ENCODE measurements at places on chromosomes 7 and 10.

DNA sequence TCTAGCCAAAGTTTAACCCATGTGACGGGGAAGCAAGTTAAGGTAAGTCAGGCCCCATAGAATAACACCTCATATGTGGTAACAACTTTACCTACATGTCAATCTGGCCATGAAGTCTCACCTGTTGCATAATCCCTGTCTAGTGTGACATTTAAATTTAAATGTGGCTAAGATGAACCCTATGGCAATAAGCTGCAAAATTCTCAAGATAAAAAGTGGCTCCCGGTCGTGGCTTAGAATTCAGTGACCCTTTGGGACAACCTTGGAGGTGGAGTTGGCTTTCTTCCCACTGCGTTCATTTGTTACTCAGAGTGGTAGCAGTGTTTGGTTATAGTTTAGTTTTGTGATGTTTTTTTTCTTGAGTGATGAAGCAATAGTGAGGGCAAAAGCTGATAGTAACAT is 90.6 kb downstream of the ARID5B start:
- no peak for DNase-seq

DNA sequence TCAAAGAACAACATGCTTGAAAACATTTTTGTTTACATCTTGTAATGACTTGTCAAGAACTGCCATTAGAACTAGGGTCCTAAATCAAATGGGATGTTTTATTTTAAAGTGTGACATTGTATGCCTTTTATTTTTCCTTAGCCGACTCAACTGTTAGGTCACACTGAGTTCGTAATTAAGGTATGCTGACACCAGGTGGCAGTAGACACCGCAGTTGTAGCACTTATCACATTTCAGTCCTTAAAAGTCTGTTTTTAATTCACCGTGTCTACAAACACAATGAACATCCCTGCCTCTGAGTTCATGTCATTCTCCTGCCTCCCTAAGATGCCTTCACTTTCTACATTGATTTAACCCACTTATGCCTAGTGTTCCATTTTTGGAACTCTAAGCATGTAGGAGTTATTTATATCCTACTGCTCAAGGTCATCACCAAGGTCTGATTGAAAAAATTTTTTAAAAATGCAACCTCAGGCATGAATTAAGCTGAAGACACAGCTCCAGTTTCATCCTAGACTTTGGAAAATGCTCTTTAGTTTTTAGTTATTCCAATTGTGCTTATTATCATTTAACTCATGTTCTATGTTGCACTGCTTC is 186.1 kb downstream of the BMPER start:
- DNase-seq: no peak

DNA sequence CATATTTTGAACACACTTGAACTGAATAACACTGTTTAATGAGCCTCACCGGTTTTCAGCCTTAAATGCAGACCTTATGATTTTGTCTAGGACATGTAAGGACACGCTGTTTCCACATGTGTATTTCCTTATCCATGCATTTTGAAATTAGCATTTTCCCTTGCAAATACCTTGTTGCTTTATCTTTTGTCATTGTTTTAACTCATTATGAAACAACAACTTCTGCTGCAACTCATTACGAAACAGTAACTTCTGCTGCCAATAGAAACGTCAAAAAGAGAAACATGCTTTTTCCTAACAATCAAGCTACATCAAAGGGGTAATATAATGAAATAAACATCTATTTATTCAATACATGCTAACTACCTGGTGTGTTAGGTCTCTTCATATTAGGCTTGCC is 322.0 kb downstream of the AGMO start:
- DNase-seq: no peak

DNA sequence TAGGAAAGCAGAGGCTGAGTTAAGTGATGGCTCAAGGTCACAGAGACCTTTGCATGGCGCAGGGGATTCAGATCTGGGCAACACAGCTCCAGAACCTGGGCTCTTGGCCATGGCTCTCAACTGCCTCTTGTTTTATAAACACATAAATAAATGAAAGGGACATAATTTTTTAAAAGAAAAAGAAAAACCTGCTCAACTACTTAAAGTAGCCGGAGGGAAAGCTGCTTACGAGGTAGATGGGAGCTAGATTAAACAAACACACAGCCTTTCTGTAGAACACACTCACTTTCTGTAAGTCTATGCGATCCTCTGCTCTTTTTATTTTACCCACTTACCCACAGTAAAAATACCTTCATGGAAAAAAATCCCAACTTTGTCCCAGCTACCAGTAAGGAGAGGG is 81.3 kb downstream of the PIP4K2A start:
- DNase-seq: no peak

DNA sequence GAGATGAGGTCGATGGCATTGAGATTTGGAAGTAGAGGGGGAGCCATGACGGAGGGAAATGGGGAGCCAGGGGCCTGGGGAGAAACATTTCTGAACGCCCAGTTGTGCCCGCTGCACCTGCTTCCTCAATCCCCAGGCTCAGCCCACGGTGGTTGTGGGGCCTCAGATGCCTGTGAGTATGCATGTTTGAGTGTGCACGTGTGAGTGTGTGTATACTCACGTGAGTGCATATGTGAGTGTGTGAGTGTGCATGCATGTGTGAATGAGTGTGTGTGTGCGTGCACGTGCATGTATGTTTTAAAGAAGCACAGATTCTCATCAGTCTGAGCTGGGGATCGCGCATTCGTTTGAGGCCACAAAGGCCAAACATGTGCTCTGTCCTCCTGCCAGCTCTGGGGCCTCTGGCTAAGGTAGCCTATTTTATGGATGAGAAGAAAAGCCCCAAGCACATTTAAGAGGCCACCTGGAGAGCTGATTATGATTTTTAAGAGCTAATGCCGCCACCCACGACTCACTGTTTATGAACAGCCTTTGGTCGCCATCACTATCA is 154.8 kb downstream of the ARHGAP12 start:
- no peak for DNase-seq

DNA sequence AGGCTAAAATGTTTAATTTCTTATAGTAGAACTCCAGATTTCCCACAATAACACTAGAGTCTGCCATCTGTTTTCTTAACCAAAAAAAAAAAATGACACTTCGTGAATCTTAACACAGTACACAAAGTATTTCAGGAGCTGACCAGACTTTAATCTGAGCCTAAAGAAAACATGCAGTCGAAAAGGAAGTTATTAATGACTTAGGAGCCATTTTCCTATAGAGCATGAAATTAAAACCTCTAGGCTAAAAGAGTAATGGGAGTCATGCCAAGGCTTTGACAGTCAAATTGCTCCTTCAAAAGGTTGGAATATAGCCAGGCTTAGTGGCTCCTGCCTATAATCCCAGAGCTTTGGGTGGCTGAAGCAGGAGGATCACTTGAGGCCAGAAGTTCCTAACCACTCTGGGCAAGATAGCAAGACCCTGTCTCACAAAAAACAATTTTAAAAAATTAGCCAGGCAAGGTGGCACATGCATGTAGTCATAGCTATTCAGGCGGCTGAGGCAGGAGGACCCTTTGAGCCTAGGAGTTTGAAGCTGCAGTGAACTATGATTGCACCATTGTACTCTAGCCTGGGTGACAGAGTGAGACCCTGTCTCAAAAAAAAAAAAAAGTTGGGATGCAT is 13.6 kb downstream of the MICU1 start:
- no peak for DNase-seq

GRCh38 chr7:148720472-148720871 is 21.8 kb downstream of the CUL1 start:
- no peak for DNase-seq

- DNase-seq: no peak
These were observed 40.3 kb downstream of the PITRM1 start for GRCh38 chr10:3132036-3133025.

- no peak for DNase-seq
These were observed 60.4 kb downstream of the NUDCD3 start for GRCh38 chr7:44430054-44430453.

GRCh38 chr10:130746311-130746710 is 565.2 kb downstream of the TCERG1L start:
- no peak for DNase-seq

DNA sequence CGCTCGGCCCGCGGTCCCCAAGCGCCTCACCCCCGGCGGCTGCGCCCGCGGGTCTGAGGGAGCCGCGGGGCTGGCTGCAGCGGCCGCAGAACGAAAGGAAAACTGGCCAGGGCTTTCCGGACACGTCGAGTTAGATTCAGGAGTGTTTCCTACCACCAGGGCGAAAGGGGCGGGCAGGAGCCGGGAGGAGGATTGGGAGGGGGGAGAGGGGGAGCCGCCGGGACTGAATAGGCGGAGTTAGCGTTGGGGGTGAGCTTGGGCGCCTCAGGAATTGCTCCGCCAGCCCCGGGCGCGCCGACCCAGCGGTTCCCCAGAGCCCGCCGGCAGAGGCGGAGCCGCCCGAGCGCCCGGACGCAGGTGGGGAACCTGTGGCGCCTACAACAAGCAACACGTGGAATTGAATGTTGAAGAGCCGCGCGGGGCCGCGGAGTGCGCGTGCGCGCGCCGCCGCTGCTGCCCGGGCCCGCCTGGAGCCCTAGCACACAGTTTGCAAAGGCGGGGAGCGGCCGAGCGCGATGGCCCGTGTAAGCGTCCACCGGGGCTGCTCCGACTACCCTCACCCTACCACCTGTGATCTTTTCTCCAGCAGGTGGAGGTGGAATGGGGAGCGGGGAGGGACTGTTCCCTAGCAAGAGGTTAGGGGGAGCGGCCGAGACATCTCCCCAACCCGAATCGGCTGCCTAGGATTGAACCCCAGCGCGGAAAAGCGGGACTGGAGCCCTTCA is at the start of gene CADPS2:
Gene CADPS2 (minus strand): TSS at position 104 of the 725 bp plus-strand sequence. CDS start 123 bp downstream, outside the sequence.
- DNase-seq: peak; percentile 84

- DNase-seq: no peak
These were observed 111.8 kb upstream of the FEZF1 start for GRCh38 chr7:122416336-122416735.

GRCh38 chr7:102125127-102125596 is 161.5 kb upstream of the SH2B2 start:
- peak; percentile 65 for DNase-seq

GRCh38 chr7:158317238-158318205 is 270.1 kb downstream of the PTPRN2 start:
- no peak for DNase-seq

DNA sequence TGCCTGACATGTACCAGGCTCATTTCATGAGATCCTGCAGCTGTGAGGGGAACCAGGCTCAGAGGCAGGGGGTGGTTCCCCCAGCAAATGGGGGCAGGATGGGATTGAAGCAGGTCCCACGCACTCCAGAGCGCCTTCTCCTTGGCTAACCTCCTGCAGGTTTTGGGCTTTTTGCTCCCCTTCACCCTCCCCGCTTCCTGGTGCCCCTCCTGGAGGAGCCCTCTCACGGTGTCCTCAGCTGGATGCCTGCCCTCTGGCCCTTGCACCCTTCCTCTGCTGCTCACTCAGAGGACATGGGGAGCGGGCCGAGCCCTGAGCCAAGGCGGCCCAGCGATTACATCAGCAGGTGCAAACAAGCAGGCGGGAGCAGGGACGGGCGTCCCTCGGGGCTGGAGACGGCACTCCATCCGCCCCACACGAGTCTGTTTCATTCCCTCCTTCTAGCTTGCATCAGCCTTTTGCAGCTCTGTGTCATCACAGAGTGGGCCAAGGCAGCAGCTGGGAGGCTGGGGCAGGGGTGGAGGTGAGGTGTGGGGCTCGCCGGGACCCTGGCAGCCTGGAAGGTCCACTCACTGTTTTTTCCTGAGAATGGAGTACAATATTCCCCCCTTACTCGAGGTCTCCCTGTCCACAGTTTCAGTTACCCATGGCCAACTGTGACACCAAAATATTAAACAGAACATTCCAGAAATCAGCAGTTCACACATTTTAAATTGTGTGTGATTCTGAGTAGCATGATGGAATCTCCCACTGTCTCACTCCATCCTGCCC is 52.7 kb upstream of the SLC29A3 start:
- DNase-seq: no peak

DNA sequence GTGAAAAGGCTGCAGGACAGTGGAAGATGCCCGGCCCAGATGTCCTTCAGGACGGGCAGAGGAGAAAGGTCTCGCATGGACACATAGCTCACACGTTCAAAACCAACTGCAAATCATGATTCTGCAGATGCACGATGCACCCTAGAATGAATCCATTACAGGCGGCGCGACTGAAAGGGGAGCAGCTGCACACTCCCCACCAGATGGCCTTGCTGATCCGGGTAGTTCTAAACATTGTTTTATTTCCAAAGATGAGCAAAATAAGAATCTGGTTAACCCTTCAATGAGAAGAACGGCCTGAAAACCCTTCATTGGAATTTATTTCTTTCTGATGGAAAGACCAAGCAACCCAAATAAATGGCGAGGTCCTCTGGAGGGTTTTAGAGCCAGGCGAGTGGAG is 33.8 kb downstream of the CHST15 start:
- DNase-seq: no peak

DNA sequence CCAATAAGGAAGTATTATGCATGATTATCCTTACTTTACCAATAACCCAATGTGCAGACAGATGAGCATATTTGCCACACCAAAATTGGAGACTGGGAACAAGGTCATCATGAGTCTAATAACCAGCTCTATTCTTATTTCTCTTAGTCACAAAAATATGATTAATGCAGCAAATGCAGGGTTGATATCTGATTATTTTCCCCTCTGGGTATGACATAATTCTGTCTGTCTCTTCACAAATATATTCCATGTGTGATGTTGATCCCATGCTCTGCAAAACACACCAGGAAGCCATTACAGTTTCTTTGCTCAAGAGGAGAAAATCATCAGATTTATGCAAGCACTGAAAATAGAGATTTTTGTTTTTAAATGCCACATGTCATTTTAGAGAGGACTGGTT is 196.5 kb upstream of the DGKB start:
- no peak for DNase-seq

DNA sequence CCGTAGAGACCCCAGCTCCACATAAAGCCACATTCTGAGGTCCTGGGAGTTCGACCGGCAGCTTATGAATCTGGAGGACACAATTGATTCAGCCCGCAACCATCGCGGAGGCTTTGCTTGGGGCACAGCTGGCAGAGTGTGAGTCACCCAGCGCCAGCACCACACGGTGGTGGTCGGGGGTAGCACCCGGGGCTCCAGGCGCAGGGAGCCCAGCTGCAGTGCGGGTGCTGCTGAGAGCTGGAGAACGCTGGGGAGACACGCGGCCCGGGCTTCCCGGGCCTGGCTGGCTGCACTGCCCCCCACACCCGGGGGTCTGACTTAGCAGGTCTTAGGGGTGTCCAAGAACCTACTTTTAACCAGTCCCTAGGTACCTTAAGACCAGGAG is 87.9 kb downstream of the PAXIP1 start:
- DNase-seq: no peak

- DNase-seq: no peak
These were observed 481.4 kb downstream of the GALNT17 start for GRCh38 chr7:71613313-71613712.

GRCh38 chr10:98675902-98676301 is 229.2 kb upstream of the HPS1 start:
- no peak for DNase-seq
